ENCODE measurements at places on chromosomes 3 and 15.

DNA sequence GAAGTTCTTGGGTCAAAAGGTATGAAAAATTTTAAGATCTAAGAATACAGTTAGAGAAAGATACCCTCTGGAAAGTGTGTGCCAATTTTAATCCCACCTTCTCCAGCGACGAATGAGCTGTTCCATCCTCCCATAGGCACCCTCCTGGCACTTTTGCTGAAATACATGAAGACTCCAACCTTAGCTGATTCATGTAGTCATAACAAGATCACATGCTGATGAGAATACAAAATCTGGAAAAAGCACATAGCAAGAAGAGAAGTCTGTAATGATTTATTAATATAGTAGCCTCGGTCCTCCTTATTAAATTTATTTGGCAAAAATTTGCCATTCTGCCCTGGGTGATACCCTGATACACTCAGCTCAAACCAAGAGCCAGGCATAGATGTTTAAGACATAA is 88.9 kb downstream of the CCR1 start:
- no peak for DNase-seq

- DNase-seq = no peak
These were observed 51.8 kb downstream of the ONECUT1 start for GRCh38 chr15:52738311-52738710.

DNA sequence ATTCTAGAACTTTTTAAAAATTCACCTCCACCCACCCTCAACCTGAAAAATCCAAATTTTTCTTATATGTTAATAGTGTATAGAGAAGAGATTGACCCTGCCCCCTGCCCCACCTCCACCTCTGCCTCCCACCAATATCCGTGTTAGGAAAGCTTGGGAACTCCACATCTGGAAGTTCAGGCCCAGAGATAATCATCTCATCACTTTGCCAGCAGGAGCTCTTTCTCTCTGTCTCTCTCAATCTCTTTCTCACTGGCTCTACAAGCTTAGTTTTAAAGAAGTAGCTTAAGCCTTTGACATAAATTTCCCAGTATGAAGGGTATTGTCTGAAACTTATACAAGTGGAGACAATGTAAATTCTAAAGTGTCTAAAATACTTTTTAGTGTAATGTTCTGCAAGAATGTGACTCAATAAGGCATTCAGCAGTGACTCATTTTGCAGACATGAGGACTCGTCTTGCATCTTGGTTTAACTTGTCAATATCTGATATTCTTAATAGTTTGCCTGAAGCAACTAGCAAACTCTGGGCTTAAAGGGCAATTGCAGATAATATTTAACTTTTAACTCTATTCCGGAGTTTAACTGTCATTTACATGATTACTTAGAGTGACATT is 299.8 kb upstream of the EPHA3 start:
- no peak for DNase-seq

DNA sequence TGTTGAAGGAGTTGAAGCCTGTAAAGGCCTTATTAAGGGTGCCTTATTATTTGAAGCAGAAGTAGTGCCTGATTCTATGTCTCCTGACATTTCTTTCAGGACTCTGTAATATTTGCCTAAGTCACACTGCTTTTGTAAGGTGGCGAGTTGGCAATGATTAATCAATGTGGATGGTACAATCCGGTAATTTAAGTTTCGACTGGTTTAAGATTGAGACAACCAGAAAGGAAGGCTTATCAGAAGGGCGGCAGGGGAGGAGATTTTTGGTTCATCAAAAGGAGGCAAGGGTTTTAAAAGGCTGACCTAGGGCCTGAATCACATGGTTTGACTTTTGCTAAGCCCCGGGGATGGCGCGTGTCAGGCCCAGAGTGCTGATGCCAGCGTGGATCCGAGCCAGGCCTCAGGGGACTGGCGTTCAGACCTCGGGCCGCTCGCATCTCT is 830 bp upstream of the RNF13 start:
- no peak for DNase-seq

GRCh38 chr3:168476360-168476980 is 380.7 kb upstream of the GOLIM4 start:
- DNase-seq = no peak
